Central memory CD4-positive, alpha-beta T cell (primary cell): ENCODE measurements at places on chromosomes 16 and 17.

GRCh38 chr17:7293816-7294613 is 424 bp downstream of the YBX2 start:
- no peak for DNase-seq

DNA sequence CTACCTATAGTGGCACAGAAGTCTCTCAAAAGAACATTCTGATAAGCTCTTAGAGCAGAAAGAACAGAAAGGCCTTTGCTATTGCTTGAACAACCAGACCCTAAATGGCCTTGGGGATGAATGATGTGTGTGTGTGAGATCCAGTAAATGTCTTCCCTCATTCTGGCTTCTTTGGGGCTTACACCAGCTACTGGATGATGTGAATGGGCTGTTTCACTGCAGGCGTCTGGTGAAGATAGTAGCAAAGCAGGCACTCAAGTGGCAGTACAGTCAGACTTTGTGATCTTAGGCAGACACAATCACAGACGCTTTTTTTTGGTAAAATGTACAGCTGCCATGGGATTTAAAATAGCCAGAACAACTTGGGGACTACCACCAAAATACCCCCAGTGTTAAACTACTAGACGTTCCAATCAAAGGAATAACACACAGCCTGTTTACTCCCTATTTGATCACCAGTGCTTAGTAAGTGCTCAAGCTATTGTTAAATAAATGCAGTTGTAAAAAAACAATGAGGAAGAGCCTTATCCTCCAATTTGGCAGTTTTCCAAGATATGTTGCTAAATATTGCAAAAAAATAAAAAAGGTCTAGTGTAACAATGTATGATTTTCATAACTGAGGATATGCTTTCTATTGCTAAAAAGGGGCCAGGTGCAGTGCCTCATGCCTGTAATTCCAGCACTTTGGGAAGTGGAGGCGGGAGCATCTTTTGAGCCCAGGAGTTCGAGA is 17.9 kb downstream of the NDUFAB1 start:
- no peak for DNase-seq

DNA sequence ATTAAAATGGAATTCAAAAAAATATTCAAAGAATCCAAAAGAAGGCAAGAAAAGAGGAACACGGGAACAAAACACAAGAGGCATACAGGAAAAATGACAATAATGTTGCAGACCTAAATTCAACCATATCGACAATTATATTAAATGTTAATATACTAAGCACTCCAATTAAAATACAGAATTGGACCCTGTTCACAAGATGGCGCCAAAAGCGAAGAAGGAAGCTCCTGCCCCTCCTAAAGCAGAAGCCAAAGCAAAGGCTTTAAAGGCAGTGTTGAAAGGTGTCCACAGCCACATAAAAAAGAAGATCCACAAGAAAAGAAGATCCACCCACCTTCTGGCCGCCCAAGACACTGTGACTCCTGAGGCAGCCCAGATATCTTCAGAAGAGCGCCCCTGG is 6.3 kb upstream of the XAF1 start:
- no peak for DNase-seq

DNA sequence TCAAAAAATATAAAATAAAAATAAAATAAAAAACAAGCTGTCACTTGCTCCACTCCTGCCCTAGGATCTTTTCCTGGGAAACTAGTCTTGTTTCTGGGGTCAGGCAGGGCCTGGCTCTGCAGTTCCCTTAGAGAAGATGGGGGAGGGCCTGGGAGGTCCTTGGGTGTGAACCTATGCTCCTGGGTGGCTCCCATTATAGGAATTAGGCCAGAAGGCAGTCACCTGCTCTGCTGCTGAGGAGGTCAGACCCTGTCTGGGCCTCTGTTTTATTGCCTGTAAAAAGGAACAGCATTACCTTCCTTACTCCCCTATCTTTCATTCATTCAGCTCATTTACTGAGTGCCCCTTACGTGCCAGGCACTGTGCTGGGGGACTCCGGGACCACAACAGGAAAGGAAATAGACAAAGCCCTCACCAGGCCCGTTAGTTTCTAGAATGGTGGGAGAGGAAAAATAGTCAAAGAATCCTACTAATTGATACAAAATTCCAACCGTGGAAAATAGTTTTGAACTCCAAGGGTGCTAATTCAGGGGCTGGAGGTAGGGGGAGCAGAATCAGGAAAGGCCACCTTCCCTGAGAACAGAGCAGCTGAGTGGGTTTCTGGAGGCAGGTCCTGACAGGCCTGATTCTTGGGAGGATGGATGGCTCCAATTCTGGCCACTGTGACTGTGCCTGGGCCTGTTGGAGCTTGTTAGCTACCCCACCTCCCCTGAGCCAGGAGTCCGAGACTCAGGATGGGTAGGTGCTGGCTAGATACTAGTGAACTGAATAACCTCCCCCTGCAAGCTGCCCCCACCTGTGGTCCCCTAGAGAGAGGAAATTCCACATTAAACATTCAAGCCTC is 1.3 kb upstream of the SLC46A1 start:
- no peak for DNase-seq

GRCh38 chr17:81132770-81133723 is 32.3 kb upstream of the PVALEF start:
- no peak for DNase-seq

- no peak for DNase-seq
Observed at GRCh38 chr16:26802440-26802839, 264.3 kb upstream of the C16orf82 start.

DNA sequence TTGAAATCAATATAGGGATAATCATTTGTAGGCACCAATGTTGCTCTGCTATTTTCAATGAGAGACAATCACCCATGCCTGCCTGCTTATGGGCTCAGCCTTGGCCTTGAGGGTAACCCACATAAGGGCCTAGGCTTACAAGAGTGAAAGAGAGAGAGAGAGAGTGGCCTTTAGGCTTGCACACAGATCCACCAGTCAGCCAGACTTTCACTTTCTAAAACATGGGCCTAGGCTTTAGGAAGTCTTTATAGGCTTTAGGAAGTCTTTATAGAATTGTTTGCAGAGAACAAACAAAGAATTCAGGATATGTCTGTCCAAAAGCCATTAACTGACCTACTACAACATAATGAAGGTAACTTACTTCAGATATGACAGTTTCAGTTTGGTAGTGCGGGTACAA is 3.4 kb downstream of the ABCA9 start:
- DNase-seq: no peak

- no peak for DNase-seq
Observed at GRCh38 chr16:86874141-86874540, 295.8 kb downstream of the FOXL1 start.

GRCh38 chr16:89040391-89040790 is 53.3 kb upstream of the ACSF3 start:
- DNase-seq: no peak

GRCh38 chr17:57898487-57899311 is 48.9 kb upstream of the MRPS23 start:
- DNase-seq: no peak

DNA sequence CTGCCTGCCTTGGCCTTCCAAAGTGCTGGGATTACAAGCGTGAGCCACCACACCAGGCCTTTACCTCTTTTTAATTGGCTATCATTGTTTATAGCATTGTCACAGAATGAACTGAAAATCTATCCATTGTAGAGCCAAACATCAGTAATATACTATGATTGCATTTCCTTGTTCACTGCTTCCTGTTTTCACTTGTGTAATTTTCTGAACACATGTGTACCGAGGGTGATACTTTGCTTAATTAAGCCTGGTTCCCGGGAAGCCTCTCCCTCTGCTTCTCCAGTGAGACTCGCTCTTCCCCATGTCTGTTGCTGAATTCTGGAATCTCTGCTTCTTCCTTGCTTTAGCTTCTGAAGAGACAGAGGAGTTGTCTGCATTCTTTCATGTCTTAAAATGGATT is 33.1 kb downstream of the POLR3E start:
- DNase-seq: no peak

- no peak for DNase-seq
Observed at GRCh38 chr16:20073203-20074098, at the start of gene GPR139. GPR139 (minus strand) TSS chr16:20073890; CDS start chr16:20073616, 274 bp downstream.

GRCh38 chr17:51046046-51046445 is 74.6 kb downstream of the SPAG9 start:
- no peak for DNase-seq

DNA sequence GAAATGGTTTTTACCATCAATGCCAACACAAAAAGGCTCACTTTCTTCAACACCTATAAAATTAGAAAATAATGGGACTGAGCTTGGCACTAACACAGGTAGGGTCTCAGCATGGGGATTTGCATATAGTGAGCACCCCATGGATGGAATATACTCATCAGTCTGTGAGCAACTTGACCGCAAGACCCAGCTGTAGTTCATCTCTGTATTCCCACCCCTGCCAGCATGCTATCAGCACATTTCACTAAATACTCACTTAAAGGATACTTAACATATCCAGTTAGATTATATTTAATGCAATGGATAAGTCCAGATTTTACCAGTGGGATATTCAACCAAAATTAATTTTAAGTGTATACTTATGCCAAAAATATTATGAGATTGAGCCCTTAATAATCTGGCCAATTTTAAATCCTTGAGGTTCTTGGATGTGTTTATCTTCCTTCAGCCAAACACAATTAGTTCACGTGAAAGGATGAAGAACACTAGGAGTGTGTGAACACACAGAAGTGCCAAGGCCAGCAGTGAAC is 66.7 kb downstream of the C16orf95 start:
- DNase-seq: no peak

- DNase-seq: no peak
Observed at GRCh38 chr16:76931186-76931585, 259.8 kb upstream of the MON1B start.

DNA sequence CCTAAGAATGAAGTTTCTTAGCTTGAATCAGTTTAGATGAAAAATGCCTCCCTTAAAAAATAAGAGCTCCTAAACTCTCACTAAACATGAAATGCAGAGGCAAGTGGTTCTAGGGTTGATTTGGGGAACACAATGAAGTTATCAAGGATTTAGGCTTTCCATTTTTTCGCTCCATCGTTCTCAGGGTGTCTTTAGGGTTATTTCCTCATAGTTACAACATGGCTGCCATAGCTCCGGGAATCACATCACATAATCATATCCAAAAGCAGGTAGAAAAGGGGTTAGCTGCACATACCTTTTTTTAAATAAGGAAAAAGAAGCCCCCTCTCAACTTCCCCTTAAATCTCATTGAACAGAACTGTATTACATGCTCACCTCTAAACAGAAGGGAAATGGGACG is 21.4 kb downstream of the ZP2 start:
- DNase-seq: no peak

GRCh38 chr16:83539736-83540490 is 267.9 kb upstream of the HSBP1 start:
- DNase-seq: no peak

- no peak for DNase-seq
Observed at GRCh38 chr17:67672592-67673335, 45.0 kb upstream of the NOL11 start.

GRCh38 chr16:87395181-87395842 is 3.2 kb downstream of the MAP1LC3B start:
- DNase-seq: no peak

- DNase-seq: no peak
Observed at GRCh38 chr16:81384006-81384405, 60.6 kb upstream of the CMIP start.

DNA sequence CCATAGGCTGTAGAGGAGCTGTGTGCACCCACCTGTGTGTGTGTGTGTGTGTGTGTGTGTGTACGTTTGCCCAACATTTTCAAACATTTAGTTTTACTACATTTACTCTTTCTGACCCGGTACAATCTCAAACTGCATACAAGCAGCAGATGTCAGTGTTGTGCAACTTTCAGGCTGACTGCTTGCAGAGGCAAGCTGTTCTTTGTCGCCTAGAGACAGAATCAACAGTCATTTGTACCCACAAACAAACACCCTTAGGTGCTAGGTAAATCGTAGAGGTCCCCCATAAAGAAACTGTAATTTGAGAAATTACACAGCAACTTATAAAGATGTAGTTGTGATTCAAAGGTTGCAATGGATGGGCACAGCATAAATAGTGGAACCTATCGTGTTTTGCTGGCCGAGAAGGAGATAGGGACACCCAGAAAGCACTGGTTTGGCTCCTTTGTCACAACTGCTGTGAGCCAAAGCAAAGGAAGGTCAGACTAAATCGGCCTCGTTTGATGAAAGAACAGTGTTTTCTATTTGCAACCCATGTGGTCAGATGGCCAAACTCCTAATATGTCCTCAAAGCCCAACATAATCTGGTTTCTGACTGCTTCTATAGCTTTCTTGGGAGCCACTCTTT is 478.4 kb downstream of the TOX3 start:
- no peak for DNase-seq

DNA sequence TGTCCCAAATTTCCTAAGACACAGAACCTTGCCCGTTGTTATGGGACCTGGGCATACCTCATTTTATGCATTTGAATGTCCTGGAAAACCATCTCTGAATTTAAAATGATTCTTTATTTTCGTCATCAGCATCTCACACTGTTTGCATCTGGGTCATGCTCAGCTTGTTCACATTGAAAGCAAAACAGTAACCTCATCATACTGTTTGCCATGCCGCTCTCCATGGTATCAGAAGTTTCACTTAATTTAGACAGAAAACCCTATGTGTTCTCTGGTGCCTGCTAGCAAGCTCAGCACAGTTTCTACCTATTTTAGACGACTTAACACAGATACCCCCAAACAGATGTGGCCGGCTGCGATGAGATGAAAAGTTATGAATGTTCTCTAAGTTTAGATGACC is 292.1 kb downstream of the SNX29 start:
- no peak for DNase-seq

- DNase-seq: no peak
Observed at GRCh38 chr17:40820228-40820838, 2.1 kb downstream of the KRT10 start.

- no peak for DNase-seq
Observed at GRCh38 chr17:55693254-55694216, 29.1 kb downstream of the TMEM100 start.

DNA sequence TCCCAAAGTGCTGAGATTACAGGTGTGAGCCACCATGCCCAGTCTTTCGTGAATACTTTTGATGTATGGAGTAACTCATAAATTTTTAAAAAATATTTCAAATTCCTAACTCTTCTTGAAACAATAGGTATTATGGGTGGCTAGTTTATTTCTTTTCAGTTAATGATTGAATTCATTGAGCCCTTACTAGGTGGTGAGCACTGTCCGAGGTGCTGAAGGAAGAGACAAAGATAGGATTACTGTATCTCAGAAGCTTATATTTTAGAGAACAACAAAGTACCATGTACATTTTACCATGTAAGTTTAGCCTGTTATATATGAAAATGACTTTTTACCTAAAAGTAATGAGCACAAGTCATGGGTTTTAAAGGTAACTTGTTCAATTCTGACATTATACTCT is 418.3 kb downstream of the NPIPA7 start:
- DNase-seq: no peak

- no peak for DNase-seq
Observed at GRCh38 chr17:41530062-41531048, 2.2 kb upstream of the KRT19 start.

GRCh38 chr17:40602445-40603443 is 37.5 kb upstream of the CCR7 start:
- peak; percentile 78 for DNase-seq

- DNase-seq: no peak
Observed at GRCh38 chr17:37261286-37261685, 114.5 kb upstream of the C17orf78 start.
